ENCODE measurements at places on chromosomes 3 and 15.

DNA sequence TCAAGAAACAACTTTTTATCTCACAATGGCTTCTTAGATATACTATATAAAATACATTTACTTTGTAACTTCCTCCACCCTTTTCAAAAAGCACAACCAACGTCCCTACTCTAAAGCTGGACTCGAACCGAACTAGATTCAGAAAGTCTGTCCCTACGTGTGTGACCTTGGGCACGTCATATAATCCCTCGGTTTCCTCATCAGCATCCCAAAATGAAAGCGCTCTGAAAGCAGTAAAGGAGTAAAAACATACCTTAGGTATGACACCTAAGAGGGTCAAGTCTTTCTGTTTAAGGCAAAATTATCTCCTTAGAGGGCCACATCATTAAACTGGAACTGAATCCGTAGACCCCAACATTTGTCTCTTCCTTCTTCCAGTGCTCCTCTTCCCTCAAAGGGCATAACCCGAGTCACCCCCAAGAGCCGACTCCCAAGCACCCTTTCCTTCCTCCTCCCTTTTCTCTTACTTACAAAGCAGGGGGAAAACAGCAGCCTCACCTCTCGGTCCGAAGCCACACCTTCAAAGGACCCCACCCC, 663 bp downstream of the PDCD10 start:
- peak; percentile 17 for DNase-seq

GRCh38 chr15:55289011-55289745, 435 bp downstream of the RAB27A start:
- DNase-seq, result peak; percentile 34

DNA sequence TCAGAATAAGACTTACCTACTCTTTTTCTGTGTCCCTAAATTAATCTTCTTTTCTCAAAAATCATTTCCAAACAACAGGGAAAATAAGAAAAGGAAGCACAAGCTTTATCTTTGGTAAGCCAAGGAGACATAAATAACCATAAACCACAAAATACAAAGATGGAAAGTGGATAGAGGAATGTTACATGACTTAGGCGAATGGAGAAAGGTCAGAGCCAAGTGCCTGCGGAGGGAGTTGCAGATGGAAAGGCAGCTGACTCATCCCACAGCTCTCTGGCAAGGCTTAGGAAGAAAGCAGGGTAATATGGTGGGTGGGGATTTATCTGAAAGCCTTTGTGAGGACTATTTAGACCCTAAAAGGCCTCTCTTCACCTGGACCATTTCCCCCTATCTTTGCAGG, 72.8 kb downstream of the GALK2 start:
- DNase-seq, result no peak

DNA sequence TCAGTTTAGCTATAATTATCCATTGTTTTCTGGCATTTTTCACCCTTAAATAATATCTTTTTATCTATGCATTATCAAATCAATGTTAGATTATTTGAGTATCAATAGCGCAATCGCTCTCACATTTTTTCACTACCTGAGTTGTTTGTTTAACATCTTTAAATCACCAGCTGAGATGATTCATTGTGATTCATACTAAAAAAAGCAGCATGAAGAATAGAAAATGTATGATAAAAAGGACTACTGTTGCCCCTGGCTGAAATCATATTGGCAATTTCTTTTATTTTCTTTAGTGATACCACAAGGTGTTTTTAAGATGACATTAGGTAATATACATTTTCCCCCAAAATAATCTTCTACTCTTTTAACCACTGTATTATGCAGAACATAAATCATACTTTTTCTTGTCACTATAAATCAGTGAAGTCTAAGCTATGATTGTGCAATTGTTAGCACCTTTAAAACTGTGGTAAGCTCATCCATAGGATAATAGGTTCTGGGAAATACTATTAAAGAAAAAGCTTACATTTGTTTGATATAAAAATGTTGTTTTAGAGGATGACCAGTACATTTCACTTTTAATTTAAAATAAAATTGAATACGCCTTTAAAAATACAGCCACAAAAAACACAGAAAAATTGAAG, 889.1 kb downstream of the NAALADL2 start:
- no peak for DNase-seq

- peak; percentile 41 for DNase-seq
Observed at GRCh38 chr3:63986146-63986545, 37.1 kb downstream of the PSMD6 start.

DNA sequence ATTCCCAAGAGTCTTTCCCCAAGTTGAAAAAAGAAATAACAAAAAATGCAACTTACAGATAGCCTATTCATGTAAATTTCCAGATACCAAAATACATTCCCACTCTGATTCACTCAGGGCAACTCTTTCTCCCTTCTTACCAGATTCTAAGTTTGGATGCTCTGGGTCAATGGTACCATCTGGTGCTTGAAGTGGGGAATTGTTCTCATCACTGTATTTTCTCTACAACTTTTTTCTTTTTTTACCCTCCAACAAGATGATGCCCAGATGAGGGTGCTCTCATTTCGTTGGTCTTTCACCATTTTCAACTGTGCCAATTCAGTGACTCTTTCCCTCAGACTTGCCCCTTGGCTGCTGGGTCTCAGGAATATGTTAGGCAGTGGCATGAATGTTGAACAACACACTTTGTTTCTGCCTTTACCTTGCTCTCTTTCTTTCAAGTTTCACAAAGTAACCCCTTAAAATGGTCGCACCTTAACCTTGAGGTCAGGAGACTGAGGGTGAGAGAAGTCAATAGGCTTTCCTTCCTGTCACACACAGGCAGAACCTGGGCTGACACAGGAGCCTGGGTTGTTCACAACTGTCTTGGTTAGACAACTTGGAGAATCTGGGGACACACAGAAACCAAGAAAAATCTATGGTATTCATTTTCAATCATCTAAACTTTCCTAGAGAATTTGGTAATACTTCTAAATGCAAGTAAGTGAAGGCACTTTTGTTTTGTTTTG, 330.7 kb upstream of the SLCO3A1 start:
- DNase-seq, result peak; percentile 4

GRCh38 chr3:127405010-127405598, 117.3 kb upstream of the PRR20G start:
- no peak for DNase-seq

GRCh38 chr3:58266577-58266976, 29.0 kb downstream of the ABHD6 start:
- no peak for DNase-seq

DNA sequence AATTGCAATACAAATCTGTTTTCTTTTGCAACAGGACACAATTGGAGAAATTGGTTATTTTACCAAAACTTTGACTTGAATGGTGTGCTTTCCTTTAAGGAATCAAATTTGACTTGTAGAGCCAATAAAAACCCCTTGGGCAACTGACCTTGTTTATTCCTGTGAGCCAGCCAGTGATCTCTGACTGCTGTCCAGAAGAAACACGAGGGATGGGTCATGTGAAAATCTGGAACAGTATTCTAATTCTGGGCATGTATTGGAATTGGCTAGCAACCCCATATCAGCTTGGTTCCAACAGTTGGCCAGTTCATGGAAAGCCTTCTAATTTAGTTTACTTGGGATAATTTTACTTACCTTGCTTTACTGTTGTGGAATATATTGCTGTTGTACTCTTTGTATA, 19.1 kb upstream of the HHATL start:
- DNase-seq, result no peak

DNA sequence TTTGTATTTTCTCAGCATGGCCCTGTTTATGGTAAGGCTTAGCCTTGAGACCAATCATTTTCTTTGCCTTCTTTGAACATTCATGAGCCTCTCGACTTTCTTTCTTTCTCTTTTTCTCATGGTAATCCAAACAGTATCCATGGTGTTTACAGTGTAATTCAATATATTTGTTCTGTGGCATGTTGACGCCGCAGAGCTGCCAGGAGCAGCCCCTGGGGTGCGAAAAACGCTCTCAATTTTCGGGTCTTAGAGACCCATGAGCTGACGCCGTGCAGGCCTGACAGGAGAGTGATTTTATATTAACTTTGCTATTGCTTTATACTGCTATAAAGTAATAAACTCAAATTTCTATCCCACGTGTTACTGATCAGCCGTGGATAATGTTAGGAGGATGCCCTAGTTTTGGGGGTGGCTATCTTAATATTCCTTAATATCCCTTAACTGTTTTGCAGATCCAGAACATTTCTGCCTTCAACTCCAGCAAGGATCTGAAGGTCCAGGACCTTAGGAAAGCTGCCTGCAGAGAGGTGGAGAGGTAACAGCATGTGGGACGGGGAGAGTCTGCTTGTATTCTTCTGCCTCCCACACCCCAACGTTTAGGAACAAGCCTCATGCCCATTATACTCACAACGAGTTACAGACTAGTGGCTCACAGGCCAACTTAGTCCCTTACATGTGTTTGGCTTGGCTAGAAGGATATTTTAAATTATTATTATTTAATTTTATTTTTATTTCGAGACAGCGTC, 29.3 kb upstream of the MYO1E start:
- DNase-seq, result no peak

DNA sequence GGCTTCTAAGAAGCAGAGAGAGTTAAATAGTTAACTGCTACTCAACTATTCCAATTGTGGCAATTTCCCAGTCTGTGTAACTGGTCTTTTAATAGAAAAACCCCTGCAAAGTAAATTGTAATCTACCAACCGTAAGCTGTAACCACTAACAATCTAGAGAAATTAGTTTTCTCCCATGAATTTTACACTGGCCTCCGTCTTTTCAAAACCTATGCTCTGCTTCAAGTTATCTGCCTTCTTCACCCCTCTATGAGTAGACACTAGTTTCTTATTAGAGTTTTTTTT, 42.6 kb downstream of the LRRFIP2 start:
- peak; percentile 20 for DNase-seq

DNA sequence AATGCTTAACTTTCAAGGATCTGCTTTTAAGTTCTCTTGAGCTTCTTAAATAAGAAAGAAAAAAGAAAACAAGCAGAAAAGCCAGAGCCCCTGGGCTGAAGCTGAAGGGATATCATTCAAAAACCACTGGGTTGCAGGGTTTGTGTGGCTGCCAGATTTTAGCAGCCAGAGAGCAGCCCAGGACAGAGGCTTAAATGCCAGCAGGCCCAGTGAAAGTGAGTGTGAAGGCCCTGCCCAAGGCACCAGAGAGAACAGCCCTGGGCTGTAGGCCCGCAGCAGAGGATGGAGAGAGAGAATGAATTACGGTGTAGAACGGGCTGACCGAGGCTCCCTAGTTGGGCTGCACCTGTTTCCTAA, 106.3 kb upstream of the BOC start:
- peak; percentile 56 for DNase-seq

GRCh38 chr15:78201281-78202190, 32.8 kb downstream of the ACSBG1 start:
- no peak for DNase-seq

DNA sequence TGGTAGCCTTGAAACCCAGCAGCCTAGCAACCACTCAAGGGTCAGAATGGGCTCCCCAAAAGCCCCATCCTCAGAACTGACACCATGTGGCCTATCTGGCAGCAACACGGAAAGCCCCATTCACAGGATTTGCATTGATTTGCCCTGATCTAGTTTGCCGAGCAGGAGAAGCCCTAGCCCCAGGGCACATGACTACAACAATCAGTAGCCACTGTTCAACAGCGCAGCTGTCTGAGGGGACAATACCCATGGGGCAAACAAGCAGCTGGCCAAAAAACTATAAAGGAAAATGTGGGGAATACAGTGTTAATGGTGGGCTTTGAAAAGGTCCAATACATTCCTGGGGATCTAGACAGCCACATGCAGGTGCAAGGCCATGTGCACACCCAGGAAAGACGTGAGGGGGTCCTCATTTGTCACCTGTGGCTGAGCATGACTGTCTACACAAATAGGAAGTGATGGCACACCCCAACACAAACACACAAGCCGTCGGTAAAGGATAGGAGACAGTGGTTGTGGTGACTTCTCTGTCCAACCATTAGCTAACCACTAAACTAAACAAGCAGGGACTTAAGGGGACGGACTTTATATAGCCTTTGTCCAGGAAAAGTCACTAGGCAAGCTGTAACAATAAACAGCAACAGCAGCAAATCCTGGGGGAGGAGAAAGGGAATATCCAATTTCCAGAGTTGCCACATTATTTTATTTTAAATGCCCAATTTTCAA, 113.7 kb downstream of the LRIG1 start:
- DNase-seq, result no peak

GRCh38 chr3:16286751-16287543, 21.9 kb downstream of the OXNAD1 start:
- DNase-seq, result no peak

DNA sequence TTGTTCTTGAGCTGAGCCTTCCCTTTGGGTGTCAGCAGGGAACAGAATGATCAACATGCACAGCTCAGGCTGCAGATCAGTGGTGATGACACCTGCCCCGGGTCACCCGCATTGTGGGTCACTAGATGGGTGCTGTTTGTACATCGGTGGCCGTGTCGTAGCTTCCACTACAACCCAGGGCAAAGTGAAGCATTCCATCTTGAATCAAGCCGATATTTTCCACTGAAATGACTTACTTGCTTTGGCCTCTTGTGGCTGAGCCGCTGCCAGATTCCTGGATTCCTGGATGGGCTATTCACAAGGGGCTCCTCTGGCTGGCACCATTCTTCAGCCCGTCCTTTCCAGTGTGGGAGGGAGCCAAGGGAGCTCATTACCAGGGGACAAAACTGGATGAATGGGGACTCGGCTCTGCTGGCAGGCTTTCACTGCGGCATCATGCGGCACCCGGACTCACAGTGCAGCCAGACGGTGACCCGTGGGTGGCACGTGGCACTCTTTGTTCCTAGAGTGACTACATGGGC, 65.6 kb downstream of the SLCO3A1 start:
- DNase-seq, result no peak

DNA sequence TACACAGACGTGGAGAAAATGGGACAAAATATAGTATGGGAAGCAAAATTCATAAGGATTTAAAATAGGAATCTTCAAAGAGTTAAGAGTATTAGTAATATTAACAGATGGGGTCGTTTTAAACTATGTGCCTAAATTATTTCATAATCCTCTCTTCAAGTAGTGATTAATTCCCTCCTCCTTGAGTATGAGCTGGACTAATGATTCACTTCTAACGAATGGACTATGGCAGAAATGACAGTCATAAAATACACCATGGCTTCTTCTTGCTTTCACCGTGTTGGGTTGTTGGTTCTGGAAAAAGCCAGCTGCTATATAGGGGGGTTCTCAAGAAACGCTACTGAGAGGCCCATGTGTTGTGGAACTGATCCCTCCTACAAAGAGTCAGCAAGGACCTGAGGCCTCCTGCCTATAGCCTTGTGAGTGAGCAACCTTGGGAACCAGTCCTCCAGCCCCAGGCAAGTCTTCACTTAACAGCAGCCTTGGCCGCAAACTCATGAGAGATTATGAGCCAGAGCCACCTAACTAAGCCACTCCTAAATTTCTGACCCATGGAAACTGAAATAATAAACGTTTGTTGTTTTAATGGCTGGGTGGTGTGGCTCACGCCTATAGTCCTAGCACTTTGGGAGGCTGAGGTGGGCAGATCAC, 64.8 kb upstream of the ABHD2 start:
- DNase-seq, result no peak

DNA sequence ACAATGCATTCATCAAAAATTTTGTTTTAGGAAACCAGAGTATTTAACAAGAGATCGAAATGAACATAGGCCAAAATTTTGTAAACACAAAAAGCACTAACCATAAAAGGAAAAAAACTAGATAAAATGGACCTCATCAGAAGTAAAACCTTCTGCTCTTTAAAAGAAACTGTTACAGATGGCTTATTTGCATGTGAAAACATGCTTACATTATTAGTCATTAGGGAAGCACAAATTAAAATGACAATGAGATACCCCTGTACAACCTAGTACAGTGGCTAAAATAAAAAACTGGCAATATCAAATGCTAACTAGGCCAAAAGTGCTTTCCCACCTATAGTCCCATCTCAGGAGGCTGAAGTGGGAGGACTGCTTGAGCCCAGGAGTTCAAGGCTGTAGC, 19.3 kb downstream of the UBR1 start:
- no peak for DNase-seq
